ENCODE measurements at places on chromosomes 5 and 9.

GRCh38 chr9:127878001-127878651 is 651 bp upstream of the AK1 start:
- no peak for DNase-seq

DNA sequence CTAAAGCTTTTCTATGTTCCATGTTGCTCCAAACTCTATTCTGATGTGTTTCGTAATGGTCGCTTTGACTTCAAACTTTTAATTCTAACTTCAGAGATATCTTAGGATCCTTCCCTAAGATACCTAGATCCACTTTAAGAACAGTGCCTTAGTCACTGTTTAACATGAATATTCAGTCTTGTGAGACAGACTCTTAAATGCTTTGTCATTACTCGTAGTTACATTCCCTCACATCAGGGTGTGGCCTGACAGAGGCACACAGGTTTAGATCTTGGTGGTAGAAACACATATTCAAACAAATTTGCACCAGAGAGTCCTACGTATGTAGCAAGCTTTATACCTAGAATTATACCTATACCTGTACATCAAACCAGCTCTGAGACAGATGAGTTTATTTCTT is 687.0 kb upstream of the C9orf72 start:
- no peak for DNase-seq

DNA sequence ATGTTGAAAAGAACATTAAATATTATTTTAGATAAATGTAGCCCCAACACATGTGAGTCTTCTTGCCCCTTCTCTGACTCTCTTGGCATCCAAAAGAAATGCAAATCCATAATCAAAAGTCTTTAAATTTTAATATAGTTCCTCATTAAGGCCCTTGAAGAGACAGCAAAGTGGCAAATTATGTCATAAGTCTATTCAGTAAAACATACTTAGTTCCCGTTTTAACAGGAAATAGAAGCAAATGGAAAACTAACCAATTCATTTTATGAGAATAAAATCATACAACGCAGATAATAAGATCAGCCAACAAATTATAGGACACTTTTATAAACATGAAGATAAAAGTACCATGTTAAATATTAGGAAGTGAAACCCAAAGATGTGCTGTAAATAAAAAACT is 20.1 kb upstream of the IFNB1 start:
- DNase-seq = no peak

- DNase-seq = peak; percentile 18
Observed at GRCh38 chr9:77177894-77178794, 810 bp downstream of the VPS13A start.

- no peak for DNase-seq
Observed at GRCh38 chr5:129241755-129242154, 147.2 kb downstream of the ISOC1 start.

DNA sequence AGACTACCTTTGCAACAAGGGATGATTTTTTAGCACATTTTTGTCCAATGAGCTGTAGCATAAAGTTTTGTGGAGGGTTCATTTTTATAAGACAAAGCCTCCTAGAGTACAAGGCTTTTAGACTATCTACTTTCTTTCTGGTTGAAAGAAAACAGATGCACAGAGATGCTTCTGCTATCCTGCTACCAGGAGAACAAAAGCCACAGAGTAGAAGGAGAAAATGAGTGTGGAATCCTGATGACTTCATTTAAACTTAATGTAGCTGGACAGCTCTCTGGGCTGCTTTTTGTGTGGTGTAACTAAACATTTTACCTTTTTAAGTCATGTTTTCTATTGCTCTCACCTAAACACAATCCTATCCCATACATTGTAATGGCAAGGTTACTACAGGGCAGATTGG is 1009.4 kb downstream of the TLE1 start:
- DNase-seq = no peak

DNA sequence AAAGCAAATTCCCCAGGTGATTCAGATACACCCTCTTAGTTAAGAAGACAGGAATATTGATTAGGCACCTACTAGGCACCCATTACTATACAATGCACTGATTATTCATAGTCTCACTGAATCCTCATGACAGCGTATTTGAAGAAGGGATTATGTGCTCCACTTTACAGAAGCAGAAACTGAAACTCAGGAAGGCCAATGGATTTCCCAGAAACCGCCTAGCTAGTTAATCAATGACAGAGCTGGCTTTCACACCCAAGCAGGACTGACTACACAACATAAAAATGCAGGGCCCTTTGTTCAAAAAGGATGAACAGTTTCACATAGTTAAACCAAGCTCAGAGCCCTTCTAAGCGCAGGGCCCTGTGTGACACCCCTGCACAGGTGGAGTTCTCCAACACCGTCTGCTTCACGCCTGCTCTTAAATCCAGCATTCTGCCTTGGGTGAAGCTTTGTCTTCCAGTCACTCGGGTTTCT is 117.3 kb downstream of the TTLL11 start:
- DNase-seq = no peak

- no peak for DNase-seq
Observed at GRCh38 chr9:137326445-137327065, 24.5 kb upstream of the NRARP start.

- DNase-seq = no peak
Observed at GRCh38 chr9:16131264-16131663, 578.4 kb downstream of the CCDC171 start.

DNA sequence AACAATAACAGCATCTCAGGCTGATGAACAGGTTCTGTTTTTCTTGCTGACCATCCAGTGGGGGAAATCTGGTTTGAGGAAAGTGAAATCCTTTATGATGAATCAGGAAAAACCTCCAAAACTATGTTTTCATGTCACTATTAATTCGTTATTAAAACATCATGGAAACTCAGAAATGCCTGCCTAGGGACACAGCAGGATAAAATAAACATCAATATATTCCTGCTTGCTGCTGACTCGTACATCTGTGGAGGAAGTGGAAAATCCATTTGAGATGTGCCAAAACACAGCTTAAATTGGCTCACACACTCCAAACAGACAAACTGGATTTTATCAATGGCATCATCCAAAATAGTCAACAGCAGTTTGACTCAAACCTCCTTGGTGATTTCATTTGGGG is 53.0 kb downstream of the TEK start:
- no peak for DNase-seq

DNA sequence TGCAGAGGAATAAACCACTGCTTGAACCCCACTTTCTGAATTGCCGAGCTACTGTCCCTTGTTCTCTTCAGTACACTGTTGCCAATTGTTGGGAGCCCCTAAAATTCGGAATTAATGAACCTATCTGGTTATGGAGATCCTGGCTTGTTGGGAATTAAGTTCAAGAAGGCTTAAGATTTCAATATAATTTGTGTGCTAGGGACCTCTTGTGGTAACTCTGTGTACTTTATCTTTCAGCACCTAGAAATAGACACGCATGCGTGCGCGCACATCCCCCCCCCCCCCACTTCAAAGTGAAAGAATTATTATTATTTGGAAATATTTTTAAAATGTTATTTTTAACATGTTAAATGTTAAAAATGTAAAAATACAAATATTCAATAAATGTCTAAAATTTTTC is 53.3 kb upstream of the FAM169A start:
- no peak for DNase-seq

DNA sequence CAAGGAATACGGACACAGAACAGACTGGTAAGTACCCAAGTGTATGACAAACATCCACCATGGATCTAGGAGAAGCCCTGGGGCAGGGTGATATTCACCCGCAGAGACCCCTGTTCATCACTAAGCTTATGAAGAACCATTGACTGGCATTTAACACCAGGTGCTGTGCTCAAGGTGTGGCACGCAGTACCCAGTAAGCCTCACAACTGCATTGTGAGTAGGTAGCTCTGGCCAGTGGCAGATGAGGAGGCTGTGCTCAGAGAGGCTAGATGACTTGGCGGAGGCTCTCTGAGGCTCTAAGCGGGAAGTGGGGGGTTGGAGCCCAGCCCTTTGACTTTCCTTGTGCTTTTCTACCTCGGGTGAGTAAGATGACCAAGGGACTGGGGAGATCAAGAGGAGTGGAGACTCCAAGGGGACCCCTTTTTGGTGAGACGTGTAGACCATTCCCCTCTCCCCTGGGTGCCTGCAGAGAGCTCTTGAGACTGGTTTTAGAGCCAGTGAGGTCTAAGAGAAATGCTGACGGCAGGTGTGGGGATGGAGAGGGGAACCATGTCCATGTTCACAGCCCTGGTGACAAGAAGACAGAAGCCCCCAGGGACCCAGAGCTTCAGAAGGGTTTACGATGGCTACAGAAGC is 70.8 kb downstream of the IL6ST start:
- DNase-seq = no peak

- no peak for DNase-seq
Observed at GRCh38 chr5:119631660-119632059, 2.3 kb downstream of the FAM170A start.

DNA sequence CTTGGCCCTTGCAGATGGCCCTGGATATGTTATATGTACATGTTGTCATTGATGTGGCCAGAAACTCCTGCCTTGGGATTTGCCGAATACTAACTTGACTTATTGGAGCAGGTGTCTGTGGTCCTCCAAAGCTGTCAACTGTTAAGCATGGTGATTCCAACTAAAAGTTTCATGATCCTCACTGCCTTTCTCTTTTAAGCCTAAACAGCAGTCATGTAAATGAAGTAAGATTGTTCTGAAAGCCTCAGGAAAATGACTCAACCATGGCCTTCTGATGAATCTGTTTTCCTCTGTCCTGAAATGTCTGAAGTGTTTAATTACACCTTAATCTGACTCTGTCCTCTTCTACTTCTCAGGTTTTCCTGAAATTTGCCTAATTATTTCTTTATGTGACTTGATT is 245.0 kb downstream of the FAM114A2 start:
- no peak for DNase-seq

DNA sequence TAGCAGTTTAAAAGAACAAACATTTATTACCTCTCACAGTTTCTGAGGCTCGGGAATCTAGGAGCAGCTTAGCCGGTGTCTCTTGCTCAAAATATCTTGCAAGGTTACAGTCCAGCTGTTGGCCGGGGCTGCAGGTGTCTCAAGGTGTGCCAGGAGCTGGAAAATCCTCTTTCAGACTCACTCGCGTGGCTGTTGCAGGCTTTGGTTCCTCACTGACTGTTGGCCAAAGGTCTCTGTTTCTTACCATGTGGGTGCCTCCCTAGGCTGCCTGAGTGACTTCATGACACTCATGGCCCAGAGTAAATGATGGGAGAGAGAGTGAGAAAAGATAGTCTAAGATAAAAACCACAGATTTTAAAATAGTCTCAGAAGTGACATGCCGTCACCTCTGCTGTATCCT is 43.8 kb downstream of the AOPEP start:
- no peak for DNase-seq

DNA sequence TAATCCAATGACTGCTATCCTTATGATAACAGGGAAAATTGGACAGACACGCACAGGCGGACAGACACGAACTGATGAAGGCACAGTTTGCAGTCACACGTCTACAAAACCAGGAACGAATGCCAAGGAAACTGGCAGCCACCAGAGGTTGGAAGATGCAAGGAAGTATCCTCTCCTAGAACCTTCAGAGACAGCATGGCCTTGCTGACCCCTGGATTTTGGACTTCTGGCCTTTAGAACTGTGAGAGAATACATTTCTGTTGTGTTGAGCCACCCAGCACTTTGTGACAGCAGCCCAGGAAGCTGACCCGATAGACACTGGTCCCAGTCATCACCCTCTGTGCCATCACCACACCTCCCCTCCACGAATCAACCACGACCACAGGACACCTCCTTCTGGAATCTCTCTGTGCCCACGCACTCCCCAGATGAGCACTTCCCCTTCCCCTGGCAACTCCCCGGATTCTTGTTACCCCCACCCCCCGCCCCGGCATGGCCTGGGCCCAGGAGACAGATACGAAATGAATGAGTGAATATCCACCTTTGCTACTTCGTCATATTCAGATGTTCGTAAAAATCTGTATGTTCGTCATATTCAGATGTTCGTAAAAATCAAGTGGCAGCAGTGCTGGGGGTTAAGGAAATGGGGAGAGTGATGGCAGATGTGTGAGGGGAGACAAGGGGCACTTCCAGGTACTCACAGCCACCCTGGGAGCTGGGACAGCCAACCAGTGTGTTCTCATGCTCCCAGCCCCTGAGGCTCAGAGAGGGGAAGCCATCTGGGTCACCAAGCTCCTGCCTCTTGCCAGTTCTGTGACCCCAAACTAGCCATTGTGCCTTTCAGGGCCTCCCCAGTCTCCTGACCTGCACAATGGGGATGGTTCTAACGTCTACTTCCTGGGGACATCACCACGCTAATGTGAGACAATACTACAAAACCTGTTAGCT is 18.5 kb downstream of the GBGT1 start:
- no peak for DNase-seq

DNA sequence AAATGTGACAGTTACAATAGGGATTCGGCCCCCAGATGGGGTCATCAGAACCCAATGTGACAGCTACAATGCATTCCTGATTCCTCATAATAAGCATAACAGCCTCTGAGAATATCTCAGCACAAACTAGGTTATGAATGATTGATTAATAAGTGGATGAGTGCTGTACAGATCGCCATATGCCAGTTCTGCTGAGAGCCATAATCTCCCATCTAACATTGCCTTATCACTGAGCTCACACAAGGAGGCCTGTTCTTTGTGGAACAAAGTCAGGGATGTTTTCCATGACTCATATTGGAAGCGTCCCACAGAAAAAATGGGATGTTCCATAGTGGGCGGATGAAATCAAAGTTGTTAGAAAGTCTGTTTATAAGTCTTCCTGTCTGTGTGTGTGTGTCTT is 89.6 kb downstream of the KIF4B start:
- no peak for DNase-seq

- DNase-seq = no peak
Observed at GRCh38 chr5:102223542-102224477, 72.3 kb downstream of the SLCO4C1 start.

DNA sequence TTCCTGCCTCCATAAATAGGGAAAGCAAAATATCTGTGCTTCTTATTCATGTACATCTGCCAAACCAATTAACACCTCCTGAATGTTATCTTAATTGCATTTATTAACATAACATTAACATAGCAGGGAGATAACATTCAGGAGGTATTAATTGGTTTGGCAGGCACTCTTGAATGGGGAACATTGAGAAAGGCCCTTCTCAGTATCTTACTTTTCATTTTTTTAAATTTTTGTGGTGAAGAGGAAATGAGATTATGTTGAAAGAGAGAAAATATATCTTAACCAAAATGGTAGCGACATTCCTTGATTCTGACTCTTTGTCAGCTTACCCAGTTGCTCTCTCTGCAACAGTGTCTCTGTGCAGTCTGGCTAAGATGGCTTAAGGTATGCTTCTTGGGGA is 100.4 kb upstream of the TLE1 start:
- DNase-seq = no peak

- DNase-seq = no peak
Observed at GRCh38 chr5:93130624-93131490, 450.2 kb downstream of the NR2F1-AS1 start.

GRCh38 chr9:137365056-137365455 is 57.9 kb downstream of the EXD3 start:
- no peak for DNase-seq

- no peak for DNase-seq
Observed at GRCh38 chr5:89922161-89922560, 487.4 kb downstream of the CETN3 start.

GRCh38 chr5:57007344-57007743 is 55.4 kb upstream of the MIER3 start:
- no peak for DNase-seq

GRCh38 chr9:128818839-128819715 is 777 bp downstream of the ENDOG start:
- peak; percentile 30 for DNase-seq

- DNase-seq = no peak
Observed at GRCh38 chr9:133203506-133204075, 5.5 kb downstream of the OBP2B start.
